ENCODE measurements at places on chromosomes 1 and 21.

DNA sequence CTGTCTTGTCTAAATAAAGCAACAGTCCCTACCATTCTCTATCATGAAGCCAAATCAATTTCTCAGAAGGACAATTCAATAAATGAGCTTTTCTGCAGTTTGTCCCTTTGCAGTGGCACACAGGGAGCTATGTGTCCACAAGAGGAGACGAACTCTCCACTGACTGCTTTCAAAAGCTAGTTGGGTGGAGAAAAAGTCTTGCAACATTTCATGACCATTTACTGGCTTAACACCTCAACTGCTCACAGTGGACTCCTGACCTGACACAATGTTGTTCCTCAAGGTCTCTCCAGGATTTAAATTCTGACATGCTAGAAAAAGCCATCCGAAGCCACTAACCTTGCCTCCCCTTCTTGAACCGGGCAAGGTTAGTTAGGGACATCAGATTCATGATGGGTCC lies 111.7 kb downstream of the TIAM1 start:
- DNase-seq = no peak

DNA sequence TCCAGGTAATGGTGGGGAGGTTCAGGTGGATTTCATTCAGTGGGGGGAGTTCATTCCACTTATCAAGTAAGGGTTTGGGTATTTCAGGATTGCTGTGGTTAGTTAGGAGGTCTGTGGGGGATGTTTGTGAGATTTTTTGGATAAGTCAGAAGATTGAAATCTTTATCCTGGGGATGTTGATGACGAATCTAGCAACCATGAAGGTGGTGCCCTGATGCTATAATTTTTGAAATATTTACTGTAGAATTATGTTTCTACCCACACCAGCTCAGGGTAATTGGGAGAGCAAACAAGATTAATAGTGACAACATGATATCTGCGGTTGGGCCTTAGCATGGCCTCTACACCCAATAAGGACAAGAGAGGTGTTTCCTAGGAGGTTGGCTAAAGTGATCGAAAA lies 28.3 kb downstream of the SUCO start:
- DNase-seq = no peak

GRCh38 chr1:182129398-182129797 lies 67.9 kb upstream of the ZNF648 start:
- no peak for DNase-seq

DNA sequence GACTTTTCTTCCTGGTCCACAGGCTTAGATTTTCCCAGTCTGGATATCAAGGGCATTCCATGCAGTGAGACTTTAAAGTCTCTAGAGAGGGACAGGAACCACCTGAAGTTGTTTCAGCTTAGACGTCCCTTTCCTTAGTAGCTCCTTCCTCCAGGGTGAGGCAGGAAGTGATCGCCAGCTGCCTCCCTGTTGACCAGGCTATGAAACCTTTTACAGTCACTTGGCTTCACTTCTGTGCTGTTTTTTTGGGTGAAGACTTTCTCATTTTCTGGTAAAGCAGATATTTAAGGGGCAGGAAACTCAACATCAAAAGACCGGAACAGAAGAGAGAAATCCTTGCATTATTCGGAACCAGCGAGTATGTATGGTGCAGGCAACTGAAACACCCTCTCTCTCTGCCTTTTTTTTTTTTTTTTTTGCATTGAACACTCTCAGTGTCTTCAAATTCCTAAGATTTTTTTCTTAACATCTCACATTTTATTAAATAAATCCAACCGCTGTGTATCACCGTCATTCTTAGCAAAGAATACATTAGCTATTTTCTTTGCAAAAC lies 234.6 kb upstream of the IRF2BP2 start:
- DNase-seq = peak; percentile 51

DNA sequence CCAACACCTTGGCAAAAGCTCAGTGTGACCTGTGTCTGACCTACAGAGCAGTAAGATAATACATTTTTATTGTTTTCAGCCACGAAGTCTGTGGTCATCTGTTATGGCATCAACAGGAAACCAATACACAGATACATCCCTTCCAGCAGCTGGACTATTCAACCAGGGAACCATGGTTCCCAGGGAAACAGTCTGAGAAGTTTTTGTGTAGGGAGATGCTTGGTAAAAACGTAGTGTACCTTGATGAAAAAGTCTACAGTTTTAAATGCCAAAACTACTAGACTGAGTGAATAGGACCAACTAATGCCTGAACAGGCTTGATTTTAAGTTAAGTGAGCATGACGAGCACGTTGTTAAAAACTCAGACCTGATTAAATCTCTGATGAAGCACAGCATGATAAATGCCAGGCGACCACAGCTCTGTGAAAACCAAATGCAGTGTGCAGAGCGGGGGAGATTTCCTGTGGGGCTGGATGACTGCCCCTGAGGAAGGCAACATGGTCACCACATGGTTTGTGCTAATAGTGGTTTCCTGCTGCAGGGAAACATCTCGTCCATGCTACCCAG lies 228.9 kb downstream of the TNR start:
- peak; percentile 86 for DNase-seq

- no peak for DNase-seq
These were observed 82.2 kb downstream of the FBXO2 start for GRCh38 chr1:11571906-11572616.

DNA sequence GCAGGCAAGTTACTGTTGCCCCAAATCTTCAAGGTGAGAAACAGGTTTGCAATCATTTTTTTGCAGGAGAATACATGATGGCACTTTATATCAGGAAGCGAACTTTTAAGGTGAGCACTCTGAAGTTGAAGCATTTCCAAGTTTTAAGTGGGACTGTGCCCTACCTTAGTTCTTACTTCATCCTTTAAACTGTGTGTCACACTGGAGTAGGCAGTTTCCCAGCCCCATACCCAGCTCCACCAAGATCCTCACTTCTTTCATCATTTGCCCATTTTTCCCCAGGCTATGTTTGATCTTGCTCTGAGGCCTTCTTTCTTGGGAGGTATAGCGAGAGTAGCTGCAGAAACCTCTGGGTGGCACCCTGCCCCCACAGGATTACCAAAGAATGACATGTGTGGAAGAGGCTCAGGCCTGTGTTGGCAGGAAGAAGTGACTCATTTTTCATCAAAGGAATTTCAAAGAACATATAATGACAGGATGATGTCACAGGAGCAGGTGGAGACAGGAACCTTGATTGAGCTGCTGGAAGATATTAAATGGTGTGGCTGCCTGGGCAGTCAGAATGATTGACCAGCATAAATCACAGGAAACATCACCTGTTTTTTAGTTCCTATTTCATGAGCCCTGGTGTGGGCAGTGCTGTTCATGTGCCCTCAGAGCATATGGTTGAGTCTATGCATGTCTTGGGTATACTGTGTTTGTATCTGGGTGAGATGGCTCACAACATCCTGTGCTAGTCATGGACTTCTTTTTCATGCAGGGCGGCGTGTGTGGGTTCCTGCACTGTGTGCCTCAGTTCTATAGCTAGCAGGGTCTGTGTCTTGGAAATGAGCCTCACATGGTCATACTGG lies 20.8 kb upstream of the MACF1 start:
- peak; percentile 80 for DNase-seq

DNA sequence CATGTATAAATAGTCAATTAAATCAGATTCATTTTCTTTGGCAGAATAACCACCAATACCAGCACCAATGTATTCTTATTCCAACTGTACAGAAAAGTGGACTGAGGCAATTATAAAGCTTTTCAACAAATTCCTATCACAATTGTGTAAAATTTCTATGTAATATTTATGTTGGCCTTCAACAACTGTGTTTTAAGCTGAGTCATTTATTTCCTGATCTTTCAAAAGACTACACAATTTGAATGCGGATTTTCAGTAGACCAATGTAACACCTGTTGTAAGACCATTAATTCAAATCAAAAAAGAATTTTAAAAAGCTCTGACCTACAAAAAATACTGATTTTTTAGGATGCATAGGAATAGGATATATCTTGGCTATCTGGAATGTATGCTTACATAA lies 25.5 kb downstream of the GPATCH2 start:
- no peak for DNase-seq

DNA sequence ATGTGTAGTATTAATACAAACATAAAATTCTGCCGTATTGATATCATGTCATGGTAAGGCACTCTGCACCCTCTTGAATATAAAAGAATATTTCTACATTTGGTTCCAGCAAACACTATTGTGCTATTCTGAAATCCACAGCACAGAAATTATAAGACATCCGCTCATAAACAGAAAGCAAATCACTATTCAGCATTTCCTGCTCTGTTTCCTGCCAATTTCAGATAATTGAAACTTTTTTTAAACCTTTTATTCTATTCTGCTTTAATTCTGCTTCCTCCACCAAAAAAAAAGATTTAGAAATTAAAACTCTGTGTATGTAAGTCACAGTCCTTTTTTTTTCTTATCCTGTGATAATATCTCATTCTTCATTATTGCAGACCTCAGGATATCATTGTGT lies 39.6 kb upstream of the PLEKHO1 start:
- no peak for DNase-seq

DNA sequence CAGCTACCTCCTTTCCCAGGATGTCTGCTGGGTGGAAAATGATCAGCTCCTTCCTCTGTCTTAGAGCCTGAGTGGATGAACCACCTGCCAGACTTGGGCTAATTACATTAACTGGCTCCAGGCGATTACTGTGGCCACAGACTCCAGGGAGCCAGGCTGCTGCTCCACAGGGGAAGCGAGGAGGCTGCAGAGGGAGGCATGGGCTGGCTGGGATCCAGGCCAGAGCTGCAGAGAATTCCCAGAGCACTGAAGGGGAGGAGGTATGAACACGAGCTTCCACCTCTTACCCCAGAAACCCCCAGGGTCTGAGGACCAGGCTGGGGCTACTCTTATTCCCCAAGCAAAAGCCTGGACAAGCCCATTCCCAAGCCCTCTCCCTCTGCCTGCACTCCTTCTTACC lies 136.0 kb upstream of the KLHDC7A start:
- no peak for DNase-seq

All from MV-4-11 (cell line).